GM04504 (cell line): ENCODE measurements at places on chromosomes 16 and 17.

DNA sequence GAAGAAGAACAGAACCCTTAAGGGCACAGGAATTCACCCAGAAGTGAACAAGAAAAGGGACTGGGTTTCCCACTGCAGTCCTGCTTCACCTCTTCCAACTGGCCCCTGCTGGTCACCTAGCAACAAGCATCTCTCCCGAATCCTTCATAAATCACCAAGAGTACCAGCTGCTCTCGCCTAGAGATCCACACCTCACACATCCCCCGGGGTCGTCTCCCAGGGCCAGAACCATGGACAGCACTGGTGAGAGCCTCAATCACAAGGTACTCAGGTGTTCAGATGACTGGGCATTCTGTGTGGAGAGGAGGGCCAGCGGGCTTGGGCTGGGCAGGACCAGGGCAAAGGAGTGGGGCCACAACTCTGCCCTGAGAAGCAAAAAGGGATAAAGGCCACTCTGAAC lies 65.9 kb downstream of the CCT6B start:
- DNase-seq: no peak

DNA sequence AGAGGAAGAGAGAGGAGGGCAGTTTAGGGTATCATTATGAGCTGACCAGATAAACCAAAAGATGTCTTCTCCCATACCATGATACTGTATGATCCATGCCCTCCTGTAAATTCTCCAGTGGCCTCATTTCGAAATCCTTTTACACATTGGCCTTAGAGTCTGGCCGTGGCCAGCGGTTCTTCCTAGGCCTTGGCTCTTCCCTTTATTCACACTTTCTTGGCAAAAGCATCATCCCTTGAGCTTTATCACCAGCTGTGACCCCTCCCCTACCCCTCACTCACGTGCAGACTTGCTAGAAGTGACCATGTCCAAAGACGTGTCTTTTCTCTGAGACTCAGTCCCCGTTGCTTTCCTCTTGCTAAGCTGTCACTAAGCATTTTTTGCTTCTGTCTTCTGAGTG lies 22.8 kb downstream of the KATNIP start:
- no peak for DNase-seq

- no peak for DNase-seq
Measured at GRCh38 chr17:265718-266117, 84.3 kb upstream of the DOC2B start.

DNA sequence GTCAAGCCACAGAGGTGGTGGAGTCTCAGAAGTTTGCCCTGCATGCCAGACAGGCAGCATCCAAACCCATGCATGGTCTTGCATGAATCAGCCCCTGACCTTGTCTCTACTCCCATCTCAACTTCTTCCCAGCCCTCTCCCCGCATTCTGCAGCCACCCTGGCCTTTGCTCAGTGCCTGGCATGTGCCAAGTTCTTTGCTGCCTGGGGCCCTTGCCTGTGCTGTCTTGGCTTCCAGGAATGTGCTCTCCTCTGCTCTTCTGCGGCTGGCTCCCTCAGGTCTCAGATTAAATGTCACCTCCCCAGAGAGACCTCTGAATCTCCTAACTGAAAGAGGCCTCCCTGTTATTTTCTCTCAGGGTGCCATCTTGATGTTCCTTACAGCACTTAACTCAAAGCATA lies 17.6 kb downstream of the DRC3 start:
- no peak for DNase-seq

DNA sequence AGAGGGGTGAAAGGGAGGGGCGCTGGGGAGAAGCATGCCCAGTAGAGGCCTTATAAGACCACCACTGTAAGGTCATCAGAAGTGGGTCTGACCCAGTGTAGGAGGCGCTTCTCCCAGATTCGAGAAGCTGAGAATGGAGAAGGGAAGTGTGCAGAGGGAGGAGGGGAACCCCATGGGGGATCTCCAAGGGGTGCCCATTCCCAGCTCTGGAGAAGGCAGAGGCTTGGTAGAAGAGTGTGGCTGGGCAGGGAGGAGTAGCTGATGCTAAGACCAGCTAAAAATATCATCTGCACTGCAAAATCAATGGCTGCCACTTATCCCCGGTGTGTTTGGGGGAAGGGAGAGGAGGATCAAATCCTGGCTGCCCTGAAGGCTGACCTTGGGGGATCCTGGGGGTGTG lies 7.2 kb downstream of the NGFR start:
- no peak for DNase-seq

DNA sequence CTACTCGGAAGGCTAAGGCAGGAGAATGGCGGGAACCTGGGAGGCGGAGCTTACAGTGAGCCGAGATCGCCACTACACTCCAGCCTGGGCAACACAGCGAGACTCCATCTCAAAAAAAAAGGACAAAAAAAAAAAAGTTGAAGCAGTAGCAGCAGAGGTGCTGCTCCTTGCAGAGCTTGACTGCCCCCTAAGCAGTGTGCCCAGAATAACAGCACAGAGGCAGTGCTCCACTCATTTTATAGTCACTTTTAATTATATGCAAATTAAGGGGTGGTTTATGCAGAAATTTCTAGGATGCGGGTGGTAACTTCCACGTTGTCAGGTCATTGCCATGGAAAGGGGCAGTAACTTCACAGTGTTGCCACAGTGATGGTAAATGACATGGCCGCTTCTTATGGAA lies 54.3 kb upstream of the NOL11 start:
- no peak for DNase-seq

GRCh38 chr17:45092911-45093430 lies 31.9 kb downstream of the NMT1 start:
- peak; percentile 98 for DNase-seq

DNA sequence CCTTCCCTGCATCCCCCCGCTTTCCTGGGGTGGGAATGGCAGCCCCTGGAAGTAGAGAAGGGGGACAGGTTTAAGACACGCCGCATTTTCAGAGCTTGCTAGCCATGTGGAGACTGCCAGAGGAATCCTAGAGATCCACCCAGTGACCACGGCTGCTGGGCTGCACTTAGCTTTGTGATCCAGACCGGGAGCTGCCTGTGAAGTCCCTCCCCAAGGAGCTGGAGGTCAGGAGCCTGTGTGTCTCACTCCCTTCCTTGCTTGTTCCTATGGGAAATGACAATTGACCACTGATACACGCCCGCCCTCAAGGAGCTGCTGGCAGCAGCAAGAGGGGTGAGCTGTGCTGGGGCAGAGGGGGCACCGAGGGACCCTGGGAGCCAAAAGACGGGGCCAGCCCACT lies 73.7 kb downstream of the SREBF1 start:
- DNase-seq: no peak

DNA sequence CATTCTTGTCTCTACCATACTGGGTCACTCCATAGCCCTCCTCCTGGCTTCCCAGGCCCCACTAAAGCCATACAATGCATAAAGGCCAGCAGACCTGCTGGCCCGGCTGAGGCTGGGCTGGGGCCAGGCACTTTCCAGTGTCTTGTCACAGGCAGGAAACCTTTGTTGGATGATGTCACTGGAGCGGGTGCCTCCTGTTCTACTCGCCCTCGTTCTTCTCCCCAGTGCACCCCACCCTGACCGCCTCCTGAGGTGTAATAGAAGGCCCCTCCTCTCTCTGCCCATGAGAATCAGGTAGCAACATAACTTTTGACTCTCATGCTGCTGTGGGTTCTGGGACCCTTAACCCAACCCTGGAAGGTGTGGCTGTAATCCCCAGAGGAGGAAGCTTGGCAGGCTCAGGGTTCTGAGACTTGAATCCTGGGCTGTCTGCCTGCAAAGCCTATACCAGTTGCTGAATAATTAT lies 54.2 kb upstream of the IL34 start:
- no peak for DNase-seq

- DNase-seq: no peak
Measured at GRCh38 chr17:40722241-40722640, 18.7 kb upstream of the KRT24 start.

GRCh38 chr16:49712542-49712941 lies 143.4 kb downstream of the ZNF423 start:
- no peak for DNase-seq

- DNase-seq: no peak
Measured at GRCh38 chr17:42833767-42834422, 698 bp downstream of the PSME3 start.

DNA sequence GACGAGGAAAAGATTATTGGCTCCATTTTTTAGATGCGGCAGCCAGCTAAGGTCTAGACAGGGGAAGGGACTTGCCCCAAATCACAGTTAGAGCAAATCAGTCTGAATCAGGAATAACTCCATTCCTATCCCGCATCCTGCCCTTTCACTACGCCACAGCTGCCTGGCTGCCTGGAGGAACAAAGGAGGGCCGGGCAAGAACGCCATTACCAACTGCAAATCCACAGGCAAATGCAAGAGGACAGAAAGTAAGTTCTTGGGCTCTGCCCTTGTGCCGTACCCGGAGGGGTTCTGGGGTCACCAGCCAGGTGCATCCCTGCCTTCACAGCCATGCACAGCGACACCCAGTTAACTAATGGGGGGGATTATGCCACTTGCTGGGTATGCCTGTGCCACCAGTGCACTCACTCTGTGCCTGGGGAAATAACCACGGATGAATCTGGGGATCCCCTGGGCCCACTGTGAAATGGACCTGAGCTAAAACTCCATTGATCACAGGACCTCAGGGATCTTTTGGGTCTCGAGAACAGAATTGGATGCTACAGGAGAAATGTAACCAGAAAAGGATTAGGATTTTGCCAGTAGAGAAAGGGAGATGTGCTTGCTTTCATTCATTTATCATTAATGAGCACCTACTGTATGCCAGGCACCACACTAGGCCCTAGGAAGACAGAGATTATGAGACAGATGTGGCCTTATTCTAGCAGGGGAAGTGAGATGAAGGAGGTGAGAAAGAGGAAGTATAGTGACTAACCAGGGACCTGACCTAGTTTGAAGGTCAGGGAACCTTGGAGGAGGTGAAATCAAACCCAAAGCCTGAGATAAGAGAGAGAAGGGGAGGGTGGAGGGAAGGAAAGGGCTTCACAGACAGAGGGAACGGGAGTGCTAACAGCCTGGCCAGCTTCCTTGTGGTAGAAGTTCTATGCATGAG lies 17.7 kb downstream of the BCL7C start:
- DNase-seq: no peak

GRCh38 chr17:37494971-37495370 lies 5.3 kb downstream of the DUSP14 start:
- DNase-seq: no peak

- no peak for DNase-seq
Measured at GRCh38 chr17:1374431-1375177, 25.4 kb downstream of the YWHAE start.

DNA sequence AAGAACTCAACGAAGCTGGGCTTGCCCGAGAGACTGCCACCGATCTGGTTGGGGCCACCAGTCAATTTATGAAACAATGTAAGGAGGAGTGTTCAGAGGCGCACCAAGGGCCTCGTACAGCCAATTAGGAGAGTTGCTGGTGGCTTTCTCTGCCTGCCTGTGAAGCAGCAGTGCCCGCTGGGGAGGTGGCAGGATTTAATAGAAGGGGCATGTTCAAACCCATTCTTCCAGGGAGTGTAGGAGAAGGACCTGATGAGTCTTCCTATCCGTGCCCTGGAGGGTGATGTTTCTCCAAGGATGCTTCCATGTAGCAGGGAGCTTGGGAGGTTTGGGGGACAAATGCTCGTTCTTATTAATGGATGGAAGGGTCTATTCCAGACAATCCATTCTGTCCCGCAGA lies 178.4 kb downstream of the CCDC182 start:
- DNase-seq: no peak

DNA sequence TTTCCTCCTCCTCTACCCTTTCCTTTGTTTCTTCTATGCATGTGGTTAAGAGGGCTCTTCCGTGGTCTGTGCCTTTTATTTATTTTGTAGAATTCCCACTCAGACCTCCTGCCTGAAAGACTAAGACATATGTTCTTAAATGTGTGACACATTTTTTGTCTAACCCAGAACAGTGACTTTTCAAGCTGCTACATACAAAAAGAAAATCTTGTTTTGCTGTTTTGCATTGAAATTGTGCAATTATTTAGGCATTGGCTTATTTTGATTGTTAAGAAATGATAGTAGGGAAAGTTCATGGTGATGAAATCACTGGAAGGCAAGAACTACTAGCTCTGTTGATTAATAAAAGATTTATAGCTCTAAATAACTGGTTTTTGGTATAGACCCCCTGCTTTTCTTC lies 76.8 kb downstream of the TUBD1 start:
- DNase-seq: no peak

DNA sequence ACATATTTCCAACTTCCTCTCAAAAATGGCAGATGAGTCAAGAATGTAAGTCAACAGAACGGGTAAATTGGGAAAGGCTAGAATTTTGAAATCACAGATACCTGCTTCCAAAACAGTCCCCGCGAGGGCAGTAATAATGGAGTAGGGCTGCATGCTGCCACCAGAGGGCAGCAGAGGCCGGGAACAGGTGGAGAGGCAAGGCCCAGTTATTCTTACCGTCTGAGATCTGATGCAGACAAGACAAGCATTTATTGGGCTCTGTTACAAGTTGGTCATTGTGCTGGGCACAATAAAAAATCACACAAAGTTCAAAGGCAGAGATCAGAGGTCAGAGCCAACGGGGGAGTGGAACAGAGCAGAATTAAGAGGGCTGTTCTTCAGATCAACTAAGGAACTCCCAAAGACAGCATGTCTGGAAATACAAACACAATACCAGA lies 8.8 kb upstream of the MLKL start:
- DNase-seq: peak; percentile 41

GRCh38 chr17:50133028-50133768 lies 3.2 kb upstream of the SAMD14 start:
- DNase-seq: no peak

DNA sequence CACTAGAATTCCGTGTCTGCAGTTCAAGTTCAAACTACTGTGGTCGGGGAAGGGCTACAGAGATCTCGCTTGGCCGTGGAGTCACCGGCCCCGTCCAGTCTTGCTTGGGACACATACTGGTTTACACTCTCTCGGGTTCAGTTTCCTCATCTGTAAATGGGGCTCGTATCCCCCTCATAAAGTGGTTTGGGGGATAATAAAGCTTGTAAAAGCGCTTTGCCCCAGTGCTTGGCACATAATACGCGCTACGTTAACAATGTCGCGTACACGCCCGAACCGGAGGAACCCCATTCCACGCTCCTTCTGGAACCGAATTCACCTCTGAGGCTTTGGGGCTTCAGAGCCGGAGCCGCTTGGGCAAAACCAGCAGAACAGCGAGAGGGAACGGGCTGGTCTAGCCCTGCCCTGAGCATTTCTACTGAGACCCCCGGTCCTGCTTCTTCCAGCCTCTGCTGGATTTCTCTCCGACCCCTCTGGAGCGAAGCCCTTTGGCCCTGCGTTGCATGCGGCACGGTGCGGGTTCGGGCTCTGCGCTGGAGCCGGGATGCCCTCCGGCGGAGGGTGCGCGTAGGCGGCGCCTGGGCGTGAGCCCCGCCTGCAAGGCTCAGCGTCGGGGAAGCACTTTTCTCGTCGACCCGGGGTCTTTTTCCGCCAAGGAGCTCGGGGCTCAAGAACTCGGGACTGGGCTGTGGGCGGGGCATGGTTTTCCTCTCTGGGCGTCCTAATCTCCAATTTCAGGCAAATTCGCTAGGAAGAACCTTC lies 26.1 kb upstream of the HOXB13 start:
- no peak for DNase-seq

- DNase-seq: no peak
Measured at GRCh38 chr16:30430428-30430970, 669 bp upstream of the DCTPP1 start.

GRCh38 chr16:3458278-3458851 lies 14.9 kb downstream of the NAA60 start:
- no peak for DNase-seq

- DNase-seq: no peak
Measured at GRCh38 chr17:28551421-28552175, 826 bp downstream of the UNC119 start.

GRCh38 chr16:81942007-81942601 lies 69.2 kb downstream of the SDR42E1 start:
- DNase-seq: no peak
